ENCODE measurements at places on chromosomes 7 and 10.

GRCh38 chr10:93064874-93065660 is 4.5 kb downstream of the CYP26C1 start:
- no peak for DNase-seq

DNA sequence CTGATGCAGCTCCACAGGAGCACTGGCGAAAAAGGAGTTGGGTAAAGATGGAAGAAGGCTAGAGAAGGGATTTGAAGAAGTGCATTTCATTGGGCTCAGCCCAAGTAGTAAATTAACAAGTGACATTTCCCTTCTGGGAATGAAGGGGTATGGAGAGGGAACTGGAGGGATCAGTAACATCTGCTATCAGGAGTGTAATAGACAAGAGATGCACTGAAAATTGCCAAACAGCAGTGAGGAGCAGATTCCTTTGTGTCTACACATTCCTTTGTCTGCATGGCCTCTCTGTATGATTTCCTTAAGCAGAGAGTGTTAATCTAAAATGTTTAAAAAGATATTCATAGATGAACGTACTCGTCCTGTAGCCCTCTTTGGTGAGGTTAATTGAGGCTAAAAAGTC is 148.2 kb upstream of the FERD3L start:
- DNase-seq: no peak

DNA sequence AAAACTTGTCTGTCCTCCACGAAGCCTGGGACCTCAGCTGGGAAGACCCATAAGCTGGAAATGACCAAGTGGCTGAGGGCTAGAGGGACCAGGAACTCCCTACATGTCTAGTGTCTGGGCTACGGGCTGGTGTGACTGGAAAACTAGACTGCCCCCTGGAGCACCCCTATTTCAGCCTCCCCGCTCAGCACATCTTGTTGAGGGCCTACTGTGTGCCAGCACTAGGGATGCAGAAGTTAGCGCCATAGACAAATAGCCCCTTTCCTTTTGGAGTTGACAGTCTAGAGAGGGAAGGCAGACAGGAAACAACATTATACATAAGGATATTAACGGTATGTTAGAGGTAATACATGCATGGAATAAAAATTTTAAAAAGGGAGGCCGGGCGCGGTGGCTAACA is 74.5 kb downstream of the TEX36 start:
- no peak for DNase-seq

- DNase-seq: no peak
Observed at GRCh38 chr10:75071756-75072155, 39.7 kb upstream of the SAMD8 start.

GRCh38 chr7:20200971-20201370 is 16.2 kb downstream of the MACC1 start:
- DNase-seq: no peak

DNA sequence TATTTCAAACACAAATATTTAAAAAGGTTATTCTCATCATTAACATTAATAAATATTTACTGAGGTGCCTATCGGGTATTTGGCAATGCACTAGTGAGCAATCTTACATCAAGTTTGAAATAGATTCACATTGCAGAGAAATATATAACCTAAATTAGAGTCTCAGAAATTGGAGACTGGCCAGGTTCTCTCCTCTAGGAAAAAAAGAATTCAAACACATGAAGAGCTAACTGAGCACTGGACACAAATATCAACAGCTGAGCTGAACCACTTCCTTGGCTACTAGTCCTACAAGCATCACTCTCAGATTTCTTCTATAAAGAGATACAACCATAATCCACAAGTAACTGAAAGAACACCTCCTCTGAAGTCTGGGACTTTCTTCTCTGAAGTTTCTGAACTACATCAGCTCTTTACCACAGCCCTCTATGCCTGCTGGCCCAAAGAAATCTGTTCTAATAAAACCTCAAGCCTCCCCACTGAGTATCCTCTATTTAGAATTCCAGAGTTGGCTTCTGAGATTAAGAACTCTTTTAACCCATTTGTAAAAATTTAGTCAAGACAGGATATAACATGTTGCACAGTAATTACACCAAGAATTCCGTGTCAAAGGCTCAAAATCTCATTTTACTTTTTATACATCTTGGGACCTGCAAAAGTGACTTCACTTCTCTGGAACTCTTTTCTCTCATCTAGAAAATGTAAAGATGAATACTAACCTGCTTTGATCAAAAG is 45.2 kb downstream of the MTERF1 start:
- no peak for DNase-seq

DNA sequence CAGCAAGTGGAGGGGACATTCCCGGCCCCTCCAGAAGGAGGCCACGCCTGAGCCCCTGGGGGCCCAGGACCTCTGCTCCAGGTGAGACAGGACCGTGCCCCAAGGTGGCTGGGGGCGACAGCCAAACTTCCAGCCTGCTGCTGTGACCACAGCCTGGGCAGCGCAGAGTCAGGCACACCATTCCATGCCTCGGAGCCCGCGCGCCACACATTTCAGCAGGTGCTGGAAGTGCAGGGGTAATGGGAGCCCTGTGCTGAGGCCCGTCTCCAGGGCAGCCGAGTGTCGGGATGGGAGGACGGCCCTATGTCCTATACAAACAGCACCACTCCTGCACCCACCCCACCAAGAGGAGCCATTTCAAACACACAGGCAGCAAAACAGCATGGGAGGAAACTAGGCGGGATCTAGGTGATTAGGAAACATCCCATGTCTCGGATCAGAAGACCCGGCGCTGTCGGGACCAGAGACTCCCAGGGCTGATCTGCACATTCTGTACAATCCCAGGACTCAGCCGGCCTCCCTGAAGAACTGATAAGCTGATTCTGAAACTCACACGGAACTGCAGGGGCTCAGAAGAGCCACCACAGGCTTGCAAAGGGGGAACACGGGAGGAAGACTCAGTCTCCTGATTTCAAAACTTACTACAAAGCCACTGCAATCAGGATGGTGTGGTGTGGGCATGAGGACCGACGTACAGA is 272.3 kb downstream of the ELFN1 start:
- no peak for DNase-seq

DNA sequence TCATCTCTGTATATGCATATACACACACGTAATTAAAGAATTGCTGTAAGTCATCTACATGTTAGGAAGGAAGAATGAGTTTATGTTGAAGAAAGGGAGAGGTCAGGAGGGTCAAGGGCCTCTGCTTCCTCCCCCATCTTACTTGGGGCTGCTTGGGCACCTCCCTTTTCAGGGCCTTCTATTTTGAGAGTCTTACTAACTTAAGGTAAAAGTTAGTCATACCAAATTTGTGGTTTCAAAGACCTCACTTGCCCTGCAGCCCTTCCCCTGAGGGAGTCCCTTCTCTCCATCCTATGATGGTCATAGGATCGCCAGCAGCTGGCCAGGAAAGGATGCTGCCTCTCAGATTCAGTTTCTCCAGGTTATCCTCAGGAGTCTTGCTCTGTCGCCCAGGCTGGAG is 2.6 kb downstream of the PLEKHS1 start:
- DNase-seq: no peak

DNA sequence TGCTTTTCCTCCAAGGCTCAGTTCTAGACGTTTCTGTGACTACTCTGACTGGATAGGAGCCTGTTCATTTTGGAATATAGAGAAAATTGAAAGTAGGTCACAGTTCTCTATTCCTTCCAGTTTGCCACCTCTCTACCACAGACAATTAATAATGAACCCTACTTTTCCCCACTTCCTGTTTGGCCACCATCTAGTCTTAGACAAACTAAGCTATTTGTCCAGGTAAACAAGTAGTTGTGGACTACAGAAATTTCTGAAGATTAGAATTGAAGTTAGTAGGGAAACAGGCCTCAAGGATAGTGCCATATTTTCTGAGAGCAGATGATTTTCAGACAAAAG is 87.0 kb downstream of the AUTS2 start:
- DNase-seq: no peak

DNA sequence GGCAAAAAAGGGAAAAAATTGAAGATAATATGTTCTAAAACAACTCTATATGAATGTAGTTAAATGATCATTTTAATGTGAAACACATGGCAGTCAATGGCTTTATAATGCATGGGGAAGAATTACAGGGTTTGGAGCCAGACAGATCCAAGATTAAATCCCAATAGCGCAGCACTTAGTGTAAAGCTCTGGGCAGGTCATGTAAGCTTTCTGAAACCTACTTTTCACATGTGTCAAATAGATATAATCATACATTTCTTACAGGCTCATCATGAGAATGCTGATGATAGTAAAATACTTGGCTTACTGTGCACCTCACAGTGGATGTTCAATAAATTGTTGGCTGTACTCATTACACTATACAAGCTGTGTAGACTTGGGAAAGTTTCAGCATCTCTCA is 48.0 kb upstream of the ZNF365 start:
- no peak for DNase-seq

GRCh38 chr7:98056580-98056979 is 50.1 kb upstream of the LMTK2 start:
- no peak for DNase-seq

GRCh38 chr7:4698707-4699275 is 16.7 kb downstream of the FOXK1 start:
- DNase-seq: no peak

- no peak for DNase-seq
Observed at GRCh38 chr10:79982861-79983260, 34.0 kb upstream of the SFTPD start.

DNA sequence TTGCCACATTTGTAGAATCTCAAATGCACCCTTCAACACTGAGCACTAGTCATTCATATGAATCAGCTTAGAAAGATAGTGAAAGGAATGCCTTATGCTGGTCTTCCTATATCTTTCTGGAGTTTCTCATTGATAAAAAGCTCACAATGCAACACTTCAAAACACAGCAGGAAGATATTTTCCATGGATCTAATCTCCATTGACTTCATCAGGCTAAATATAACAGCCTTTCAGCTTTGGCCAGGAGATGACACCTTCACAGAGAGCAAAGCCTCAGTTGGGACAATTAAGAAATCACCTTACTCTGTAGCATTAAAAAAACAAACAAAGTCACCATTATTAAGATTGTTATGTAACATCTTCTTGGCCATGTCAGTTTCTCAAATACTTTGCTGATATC is 6.7 kb downstream of the NRP1 start:
- DNase-seq: no peak

DNA sequence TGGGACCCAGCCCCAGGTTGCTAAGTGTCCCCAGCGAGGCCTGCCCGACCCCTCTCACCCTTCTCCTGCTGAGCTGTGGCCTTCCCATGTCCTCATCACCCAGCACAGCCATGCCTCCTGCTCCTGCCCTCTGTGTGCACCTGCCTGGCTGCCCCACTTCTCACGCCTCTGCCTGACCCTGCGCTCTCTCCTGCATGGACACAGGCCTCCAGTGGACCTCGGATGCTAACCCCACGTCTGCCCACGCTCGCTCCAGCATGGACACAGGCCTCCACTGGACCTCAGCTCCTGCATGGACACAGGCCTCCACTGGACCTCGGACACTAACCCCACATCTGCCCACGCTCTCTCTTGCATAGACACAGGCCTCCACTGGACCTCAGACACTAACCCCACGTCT is 111.6 kb downstream of the ADARB2 start:
- DNase-seq: no peak

- DNase-seq: no peak
Observed at GRCh38 chr7:86964973-86965726, 94.3 kb downstream of the ELAPOR2 start.

- peak; percentile 8 for DNase-seq
Observed at GRCh38 chr7:105806592-105807447, 69.6 kb downstream of the ATXN7L1 start.

DNA sequence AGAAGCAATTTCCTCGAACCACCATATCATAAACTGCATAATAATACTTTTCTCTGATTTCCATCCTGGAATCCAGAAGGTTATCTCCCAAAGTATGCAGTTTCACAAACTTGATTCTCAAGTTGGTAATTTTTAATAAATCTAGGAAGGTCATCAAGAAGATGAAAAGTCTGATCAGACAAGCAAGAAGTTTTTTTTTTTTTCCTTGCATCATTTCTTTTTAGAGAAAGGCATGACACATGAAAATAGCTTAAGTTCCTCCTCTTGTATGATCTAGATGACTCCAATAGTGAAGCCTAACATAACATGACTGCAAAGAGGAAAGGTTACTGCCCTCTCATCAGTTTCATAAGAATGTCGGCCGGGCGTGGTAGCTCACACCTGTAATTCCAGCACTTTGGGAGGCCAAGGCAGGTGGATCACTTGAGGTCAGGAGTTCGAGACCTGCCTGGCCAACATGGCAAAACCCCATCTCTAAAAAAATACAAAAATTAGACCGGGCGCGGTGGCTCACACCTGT is 22.2 kb downstream of the LAMB1 start:
- no peak for DNase-seq

- DNase-seq: no peak
Observed at GRCh38 chr10:86261941-86262687, 104.5 kb downstream of the GRID1 start.

DNA sequence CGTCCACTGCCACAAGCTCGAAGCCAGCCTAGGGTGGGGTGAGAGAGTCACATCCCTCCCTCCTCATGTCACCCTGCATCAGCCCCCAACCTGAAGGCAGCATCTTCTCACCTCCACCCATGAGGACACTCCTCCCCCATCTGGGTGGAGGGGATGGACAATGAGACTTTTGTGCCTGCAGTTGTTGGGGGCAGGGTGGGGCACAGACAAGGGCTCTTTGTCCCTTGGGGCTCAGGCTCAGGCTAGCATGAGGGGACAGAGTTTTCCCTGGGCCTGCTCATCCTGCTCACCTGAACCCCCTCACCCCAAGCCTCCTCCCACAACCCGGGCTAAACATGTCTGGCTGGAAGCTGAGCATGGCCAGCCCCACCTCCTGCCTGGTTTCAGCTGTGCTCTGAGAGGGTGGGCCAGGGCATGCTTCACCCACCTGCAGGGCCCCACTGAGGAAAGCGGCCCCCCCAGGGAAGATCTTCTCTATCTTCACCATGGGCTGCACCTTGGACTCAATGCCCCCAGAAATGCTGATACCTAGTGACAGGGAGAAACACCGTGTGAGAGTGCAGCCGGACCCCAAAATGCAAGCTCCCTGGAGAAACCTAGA is 9.3 kb downstream of the LZTS2 start:
- DNase-seq: no peak

DNA sequence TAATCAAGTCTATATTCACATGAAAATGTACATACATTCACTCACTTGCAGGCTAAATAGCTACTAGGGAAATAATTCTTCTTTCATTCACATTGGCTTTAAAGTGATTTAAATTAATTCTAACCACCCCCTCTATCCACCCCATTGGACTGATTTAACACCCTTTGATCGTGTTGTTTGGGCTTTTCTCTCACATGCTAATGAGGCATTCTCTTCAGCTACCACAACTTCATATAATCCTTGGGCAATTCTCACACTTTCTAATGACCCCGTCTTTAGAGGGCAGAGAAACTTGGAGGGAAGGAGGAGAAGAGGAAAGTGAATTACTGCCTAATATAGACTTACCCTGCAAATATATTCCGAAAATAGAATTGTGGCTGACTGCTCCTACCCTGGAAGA is 24.6 kb downstream of the GRM3 start:
- DNase-seq: no peak

Data from stimulated activated CD4-positive, alpha-beta T cell treated with anti-CD3 and anti-CD28 coated beads, Interleukin-1b, Interleukin-23, amount 100 ng/mL, for 1 hour (primary cell).